ENCODE measurements at places on chromosomes 2 and 18.

DNA sequence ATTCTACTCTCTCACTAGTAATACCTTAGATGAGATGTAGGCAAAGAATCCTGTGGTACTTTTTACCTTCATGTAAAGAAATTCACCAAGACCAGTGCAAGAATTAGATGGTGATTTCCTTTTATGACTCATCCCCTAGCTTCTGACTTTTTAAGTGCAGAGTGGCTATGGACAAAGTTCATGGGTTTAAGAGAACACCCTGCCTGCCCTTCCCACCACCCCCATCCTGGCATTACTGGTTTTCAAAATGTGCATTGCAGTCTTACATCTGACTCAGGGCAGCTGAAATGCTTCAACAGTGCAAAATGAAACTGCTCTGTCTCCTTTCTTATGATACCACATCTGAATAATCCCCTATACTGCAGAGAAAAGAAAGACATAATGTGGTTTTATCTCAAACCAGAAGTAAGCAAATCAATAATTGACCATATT is 22.6 kb downstream of the MAIP1 start:
- no peak for DNase-seq

- DNase-seq: no peak
Measured at GRCh38 chr2:24543252-24543651, 52.2 kb downstream of the NCOA1 start.

DNA sequence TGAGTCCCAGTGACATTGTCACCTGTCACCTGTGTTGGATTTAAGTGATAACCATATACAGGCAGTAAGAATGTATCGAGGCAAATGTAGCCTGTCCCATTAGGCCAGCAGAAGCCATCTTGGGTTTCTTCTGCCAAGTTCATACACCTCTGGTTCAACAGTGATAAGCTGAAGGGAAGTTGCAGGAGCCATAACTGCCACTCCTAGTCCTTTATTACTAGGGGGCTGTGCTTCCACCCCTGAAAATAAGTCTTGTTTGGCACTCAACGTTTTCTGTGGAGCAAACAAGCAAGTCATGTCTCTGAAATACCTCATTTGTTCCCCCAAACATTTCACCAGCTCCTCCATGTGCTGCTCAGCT is 58.1 kb upstream of the ALPP start:
- DNase-seq: no peak

DNA sequence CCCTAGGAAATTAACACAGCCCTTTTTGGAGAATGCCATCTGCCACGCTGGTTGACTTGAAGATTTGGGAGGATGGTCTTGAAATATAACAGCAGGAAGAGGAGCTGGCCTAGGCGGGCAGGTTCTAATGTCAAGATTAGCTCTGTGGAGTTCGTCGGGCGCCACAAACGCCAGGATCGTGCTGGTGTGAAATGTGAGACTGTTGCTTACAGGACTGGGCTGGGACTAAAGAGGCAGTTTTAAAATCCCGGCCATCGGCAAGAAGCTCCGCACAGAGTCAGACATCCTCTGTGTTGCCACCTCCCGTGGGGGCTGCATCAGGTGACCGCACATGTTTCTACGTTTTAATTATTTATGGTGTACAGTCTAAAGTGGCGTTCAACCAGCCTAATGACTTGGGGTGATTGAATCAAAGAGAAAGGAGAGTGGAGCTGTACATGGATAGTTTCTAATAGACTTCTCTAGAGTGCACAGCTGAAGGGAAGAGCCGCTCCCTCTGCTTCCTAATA is 99.4 kb upstream of the BCL11A start:
- DNase-seq: no peak

GRCh38 chr2:55163274-55163721 is 68.8 kb downstream of the CLHC1 start:
- DNase-seq: no peak

GRCh38 chr2:147789720-147790119 is 55.1 kb upstream of the ACVR2A start:
- DNase-seq: no peak

DNA sequence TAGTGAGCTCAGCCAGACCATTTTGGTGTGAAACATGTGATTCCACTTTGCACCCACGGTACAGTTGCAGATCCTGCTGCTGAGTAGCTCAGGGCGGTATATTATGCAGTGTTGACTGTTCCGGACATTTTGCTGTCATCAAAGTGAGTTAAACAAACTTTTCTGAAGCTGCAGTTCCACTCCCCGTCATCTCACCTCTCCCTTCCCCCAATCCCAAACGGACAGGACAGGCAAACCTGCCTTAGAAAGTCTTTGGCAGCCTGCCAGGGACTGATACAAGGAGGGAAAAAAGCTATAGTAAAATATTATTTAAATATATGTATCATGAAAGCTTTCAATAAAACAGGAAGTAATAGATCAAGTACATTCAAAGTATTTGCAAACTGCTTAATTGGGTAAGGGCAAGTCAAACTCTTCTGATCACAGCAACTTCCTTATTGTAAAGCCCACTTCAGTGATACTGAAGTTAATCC is 35.5 kb upstream of the SP5 start:
- no peak for DNase-seq

- DNase-seq: no peak
Measured at GRCh38 chr2:224379986-224380385, 21.9 kb downstream of the FAM124B start.

DNA sequence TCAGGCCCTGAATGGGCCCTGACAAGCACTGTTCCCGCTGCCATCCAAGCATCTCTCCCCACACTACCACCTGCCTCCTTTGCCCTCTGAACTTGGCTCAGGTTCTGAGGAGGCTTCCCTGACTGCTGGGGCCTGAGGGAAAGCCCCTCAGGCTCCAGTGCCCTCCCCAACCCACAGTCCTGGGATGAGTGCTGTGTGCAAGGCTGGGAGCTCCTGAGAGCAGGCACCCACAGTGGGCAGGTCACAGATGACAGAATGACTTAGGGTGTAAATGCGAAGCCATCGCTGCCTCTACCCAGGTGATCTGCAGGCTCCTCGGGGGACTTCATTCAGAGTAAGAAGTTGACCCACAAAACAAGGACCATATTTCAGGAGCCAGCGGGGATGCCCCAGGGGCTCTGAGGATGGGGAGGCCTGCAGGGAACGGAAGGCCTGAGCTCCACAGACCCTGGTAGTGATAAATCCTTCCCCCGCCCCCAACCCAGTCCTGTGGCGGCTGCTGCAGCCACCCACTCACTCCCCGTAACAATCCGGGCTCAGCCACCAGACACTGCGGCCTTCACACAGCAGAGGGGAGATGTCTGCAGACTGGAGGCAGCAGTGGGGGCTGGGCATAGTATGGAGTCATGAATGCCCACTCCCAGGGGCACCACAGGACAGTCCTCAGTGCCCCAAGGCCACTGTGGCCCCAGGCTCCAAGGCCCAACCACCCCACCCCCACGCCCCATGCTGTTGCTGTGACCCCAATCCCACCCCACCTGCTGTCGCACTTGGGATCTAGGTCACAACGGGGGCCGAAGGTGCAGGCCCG is 8.9 kb downstream of the BIN1 start:
- DNase-seq: no peak

DNA sequence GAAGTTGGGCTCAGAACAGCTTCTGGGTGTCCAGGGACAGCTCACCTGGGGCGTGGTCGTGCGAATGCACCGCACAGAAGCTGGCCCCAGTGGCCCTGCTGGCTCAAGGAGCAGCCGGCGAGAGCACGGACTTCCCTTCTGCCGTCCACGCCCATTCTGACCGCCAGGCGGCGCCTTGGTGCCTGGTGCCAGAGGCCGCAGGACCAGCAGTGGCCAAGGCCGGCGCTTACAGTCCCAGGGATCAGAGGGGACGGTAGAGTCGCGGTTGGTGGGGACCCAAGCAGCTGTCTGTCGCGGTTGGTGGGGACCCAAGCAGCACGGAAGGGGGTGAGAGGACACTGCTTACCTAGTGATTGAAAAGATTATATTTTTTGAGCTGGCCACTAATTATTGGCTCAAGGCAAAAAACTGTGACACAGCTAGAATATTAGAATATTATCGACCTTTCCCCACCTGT is 25.7 kb downstream of the NPPC start:
- peak; percentile 25 for DNase-seq

DNA sequence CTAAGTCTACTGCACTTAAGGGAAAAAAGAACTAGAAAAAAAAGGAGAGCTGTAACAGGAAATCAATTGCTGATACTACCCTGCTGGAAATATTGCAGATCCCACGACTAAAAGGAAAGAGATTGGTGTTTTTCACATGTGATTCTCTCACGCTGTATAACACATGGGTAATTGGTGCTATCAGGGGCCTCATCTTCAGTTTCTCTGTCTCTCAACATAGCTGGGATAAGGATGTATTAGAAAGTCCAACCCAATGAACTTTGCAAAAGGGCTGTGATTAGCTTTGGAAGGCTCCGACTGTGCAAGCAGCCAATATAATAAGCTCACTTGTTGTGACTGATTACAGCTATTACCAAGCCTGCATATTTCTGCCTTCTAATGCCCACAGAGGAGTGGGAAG is 133.4 kb downstream of the NRP2 start:
- no peak for DNase-seq

DNA sequence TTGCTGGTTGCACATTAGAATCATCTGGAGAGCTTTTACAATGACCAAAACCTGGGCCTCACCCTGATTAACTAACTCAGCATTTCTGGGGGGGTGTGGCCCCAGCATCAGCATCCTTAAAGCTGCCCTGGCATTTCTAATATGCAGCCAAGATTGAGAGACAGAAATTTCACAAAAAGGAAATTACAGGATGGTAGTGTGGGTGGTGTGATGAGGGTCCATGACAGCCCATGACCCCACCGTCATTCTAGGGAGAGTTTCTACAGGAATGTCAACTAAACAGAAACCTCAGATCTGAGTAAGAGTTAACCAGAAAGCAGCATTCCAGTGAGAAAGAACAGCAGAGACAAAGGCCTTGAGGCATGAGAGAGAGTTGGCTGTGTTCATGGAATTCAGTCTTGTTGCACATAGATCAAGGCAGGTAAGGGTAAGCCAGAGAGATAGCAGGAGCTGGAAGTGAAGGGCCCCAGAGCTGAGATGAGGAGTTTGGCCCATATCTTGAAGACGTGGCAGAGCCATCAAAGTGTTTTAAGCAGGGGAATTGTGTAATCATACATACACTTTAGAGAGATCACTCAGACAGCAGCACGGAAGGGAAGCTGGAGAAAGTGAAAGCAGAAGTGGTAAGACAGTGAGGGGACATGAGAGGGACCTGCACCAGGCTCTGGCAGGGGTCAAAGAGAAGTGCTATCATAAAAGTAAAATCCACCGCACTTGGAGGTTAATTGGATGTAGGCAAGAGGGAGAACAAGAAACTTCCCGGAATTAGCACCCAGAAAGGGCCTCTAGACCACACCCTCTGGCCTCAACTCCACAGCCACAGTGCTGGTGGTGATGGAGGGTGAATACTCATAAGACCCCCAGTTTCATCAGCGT is 7.8 kb upstream of the TRABD2A start:
- DNase-seq: peak; percentile 25

DNA sequence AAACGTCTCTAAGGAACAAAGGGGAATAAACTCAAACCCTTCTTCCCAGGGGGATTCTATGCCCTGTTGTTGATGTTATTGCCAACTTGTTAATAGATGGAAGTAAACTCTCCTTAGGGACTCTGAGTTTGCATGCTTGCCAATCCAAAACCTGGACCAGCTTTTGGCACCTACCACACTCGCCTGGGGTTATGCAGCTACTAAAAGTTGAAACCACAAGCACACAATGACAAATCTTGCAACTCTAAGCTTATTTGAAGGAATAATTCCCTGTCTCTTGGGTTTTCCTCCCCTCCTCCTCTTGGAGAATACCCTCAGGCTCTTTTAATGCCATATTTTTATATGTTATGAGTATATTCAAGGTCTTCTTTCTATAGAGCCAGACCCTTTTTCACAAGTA is 484.1 kb downstream of the FBXO15 start:
- DNase-seq: no peak

GRCh38 chr2:181393472-181393871 is 63.7 kb upstream of the ITGA4 start:
- peak; percentile 71 for DNase-seq

DNA sequence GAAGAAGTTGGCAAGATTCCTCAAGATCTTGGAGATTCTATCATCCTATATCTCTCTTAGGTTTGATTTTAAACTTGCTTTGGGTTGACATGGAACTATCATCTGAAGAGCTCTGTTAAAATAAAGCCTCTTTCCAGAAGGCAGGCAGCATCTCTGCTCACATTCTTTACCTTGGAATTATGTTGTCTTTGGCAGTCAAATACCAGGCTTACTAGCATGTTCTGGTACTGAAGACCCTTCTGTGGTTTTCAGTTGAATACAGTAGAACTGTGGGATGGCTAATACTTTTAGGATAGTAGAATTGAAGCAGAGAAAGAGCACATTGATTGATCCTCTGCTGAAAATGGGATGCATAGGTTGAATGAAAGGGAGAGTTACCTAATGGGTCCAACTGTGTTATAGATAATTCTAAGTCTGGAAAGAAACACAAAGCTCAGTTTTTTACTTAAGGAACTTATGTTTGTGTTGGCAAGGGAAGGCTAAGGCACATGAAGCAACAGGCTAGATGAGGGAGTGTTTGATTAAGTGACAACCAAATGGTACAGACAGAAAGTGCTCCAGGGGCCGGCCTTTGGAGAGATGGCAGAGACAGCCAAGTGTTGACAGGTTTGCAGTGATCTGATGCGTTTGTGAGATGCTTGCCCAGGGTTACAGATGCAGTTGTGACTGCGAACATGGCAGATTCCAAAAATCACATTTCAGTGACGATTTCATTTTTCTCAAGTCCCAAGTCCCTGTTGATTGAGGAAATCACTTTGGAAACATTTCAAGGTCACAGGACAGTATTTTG is 397.9 kb downstream of the MEIS1 start:
- no peak for DNase-seq

DNA sequence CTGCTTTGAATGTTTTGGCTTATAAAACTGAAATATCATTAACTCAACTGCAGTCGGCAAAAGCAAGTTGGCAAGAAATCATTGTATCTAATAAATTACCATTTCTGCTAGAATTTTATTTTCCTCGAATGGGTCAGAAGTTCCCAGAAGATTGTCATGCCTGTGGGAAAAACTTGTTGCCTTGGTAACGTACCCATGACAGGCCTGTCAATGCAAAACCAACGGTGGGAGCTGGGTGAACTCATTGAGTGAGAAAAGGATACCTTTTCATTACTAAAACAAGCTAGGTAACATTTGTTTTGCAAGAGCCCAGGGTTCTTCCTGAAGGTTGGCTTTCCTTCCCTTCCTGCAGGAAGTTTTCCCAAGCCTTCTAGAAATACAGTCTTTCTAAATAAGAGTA is 9.5 kb downstream of the PLB1 start:
- no peak for DNase-seq

DNA sequence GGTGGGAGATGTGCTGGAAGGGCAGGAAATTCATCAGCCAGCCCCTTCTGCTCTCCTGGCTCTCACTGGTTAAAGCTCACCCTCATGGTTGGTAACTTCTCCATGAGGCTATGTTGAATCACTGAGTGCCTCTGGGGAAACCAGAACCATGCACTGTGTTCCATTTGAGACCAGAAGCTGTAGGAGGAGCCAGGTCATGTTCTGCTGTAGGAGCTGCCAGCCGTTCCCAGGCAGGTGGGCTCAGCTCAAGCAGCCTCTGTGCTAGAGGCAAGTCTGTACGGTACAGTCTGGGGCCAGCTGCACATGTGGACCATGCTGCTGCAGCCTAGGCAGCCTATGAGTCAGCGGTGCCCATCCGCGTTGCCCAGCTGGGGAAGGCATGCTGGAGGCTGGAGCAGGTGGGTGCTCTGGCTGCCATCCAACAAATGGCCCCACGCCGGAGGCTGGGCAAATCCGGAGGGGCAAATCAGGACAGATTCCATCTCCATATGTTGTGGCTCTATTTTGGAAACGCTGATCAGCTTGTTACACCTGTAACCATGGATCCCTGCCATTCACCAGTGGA is 22.0 kb upstream of the KCNF1 start:
- DNase-seq: no peak

GRCh38 chr18:75497576-75498235 is 70.2 kb upstream of the SMIM21 start:
- no peak for DNase-seq

GRCh38 chr18:30595942-30596341 is 446.6 kb downstream of the DSC3 start:
- DNase-seq: no peak
